Naive thymus-derived CD8-positive, alpha-beta T cell (primary cell): ENCODE measurements at places on chromosomes 3 and 15. TPM values are rescaled to one million over a fixed set of nuclear protein-coding genes. Genes with fewer than 3 reads are reported as not detected.
A peak's percentile ranks its signal among the peaks of the same experiment; 100 is the strongest.

DNA sequence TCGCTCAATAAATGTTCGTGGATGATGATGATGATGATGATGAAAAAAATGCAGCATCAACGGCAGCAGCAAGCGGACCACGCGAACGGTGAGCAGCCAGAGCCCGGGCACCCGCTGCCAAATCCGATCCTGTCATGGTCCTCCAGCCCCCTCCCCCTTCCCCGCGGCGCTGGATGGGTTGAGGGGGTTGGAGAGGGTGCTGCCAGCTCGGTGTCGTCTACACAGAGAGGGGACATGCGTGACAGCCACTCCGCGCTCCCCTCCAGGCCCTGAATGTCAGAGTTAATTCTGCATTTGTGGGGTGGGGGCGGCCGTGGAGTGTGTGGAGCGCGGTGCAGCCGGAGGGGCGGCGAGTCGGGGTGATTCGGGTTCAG, 722 bp downstream of the CACNA1D start:
- DNase-seq, result no peak

- DNase-seq, result no peak
These were observed 104.5 kb downstream of the LSAMP start for GRCh38 chr3:116340680-116341216.

GRCh38 chr3:81299481-81299880, 462.0 kb downstream of the GBE1 start:
- DNase-seq, result no peak

DNA sequence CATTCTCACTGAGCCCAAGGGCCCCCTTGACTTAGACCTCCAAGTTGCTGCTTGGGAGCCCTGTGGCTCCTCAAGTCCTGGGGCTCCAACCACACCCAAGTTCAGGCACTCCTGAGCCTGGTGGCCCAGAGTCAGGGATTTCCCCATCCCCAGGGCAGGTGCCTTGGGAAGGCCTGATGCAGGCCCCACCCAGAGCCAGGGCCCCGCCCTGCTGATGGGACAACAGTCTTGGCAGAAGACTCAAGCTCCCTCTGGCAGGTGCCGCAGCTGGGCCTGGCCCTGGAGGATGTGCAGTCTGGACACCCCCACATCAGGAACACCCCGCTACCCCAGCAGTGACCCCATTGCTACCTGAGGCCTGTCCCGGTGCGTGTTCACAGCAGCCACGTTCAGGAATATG, 17.7 kb upstream of the SHISA5 start:
- DNase-seq, result no peak

GRCh38 chr3:174193604-174194003, 665.5 kb upstream of the NAALADL2 start:
- no peak for DNase-seq

DNA sequence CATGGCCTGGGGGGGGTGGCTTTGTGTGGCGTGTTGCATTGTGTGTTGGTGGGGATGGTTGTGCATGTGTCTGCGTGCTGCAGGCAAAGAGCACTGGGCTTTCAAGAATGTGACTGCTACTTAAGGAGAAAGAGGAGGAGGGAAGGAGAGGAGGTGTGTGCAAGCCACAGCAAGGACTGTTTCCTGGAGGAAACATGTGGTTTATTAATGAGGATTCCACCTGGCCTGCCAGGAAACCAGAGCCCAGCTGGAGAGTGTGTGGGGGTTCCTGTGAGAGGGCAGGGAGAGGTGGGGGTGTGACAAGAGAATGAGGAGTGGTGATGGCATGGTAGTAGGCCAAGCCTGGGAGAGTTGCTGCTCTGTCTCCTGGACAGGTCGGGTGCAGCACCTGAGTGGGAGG, 258.1 kb upstream of the ROPN1 start:
- no peak for DNase-seq

GRCh38 chr15:91409387-91409786, 309.3 kb downstream of the SV2B start:
- DNase-seq, result no peak

- DNase-seq, result peak; percentile 71
These were observed 4.4 kb upstream of the GABRR3 start for GRCh38 chr3:98039322-98040024.

GRCh38 chr3:127020543-127020942, 37.6 kb downstream of the PLXNA1 start:
- no peak for DNase-seq

The RLBP1 gene
- not detected for total RNA-seq

The SLCO2A1 gene
- total RNA-seq, result not detected

The ATP13A5 gene
- not detected for total RNA-seq

The EFHB gene
- 0.78 TPM for total RNA-seq

The IL17RD gene
- not detected for total RNA-seq

The MNS1 gene
- not detected for total RNA-seq

The KY gene
- not detected for total RNA-seq
